Ovary (tissue), 10 donors: ENCODE measurements at places on chromosomes 2 and 18. TPM values are rescaled to one million over a fixed set of nuclear protein-coding genes. Genes with fewer than 3 reads are reported as not detected.

GRCh38 chr2:71592181-71592711 is 138.9 kb downstream of the DYSF start:
- H3K27me3 ChIP-seq = no peaks in the 10 kb centered on the region
- H3K4me1 ChIP-seq = no peaks in the 10 kb centered on the region
- no peak overlapping the region for H3K27ac ChIP-seq
- H3K36me3 ChIP-seq = no peaks in the 10 kb centered on the region
- DNase-seq = no peak

GRCh38 chr18:73724958-73725357 is 422.7 kb downstream of the FBXO15 start:
- H3K36me3 ChIP-seq = no peaks in the 10 kb centered on the region
- H3K27ac ChIP-seq = no peak overlapping the region
- DNase-seq = no peak
- no peaks in the 10 kb centered on the region for H3K4me1 ChIP-seq
- H3K4me3 ChIP-seq = no peak overlapping the region

MC4R gene
- not detected for polyA plus RNA-seq

- no peaks in the 10 kb centered on the region for H3K36me3 ChIP-seq
- H3K27me3 ChIP-seq = no peaks in the 10 kb centered on the region
- no peak overlapping the region for H3K27ac ChIP-seq
- no peak for DNase-seq
- no peak overlapping the region for H3K4me3 ChIP-seq
- no peaks in the 10 kb centered on the region for H3K4me1 ChIP-seq
Observed at GRCh38 chr2:219680958-219681693, 53.7 kb downstream of the SLC4A3 start.

DNA sequence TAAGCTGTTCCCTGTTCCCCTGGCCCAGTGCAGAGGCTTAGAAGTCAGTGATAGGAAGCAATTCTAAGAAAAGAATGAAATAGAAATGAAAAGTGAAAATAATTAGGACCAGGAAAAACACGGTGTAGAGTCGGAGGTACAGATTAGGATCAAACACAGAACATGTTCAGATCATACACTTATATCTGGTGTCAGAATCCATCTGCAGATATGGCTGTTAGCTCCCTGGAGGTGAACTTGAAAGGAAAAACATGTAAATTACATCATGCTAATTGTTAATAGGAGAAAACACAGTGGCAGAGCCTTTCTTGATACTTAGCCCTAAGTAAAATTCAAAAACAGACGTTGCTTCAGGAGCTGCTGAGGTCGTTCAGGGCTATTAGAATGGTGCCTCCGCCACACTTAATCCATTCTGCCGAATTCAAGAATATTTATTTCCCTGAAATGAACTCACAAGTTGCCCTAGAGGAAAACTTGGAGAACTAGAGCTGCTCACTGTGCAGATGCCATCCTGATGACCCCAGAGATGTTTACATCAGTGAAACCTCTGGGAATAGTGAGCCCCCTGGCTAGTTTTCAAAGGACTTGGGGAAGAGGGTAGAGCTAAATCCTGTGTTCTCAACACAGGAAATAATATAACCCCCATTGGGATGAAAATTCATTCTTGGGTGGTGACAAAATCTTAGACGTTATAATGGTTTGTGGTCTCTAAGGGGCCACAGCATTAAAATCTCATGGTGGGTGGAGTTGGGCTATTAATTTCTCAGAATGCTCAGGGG is 27.5 kb downstream of the LPIN1 start:
- H3K4me3 ChIP-seq = no peak overlapping the region
- H3K27me3 ChIP-seq = no peaks in the 10 kb centered on the region
- H3K27ac ChIP-seq = no peak overlapping the region
- no peak for DNase-seq
- no peaks in the 10 kb centered on the region for H3K36me3 ChIP-seq
- H3K4me1 ChIP-seq = no peaks in the 10 kb centered on the region

HNMT gene
- polyA plus RNA-seq = 95.3 TPM

MEP1B gene
- 0.10 TPM for polyA plus RNA-seq

CKAP2L gene
- polyA plus RNA-seq = 1.3 TPM

GRCh38 chr2:197514754-197515153 is 1.1 kb upstream of the MOB4 start:
- H3K4me1 ChIP-seq = peaks cover 5% of the 10 kb centered on the region
- H3K27ac ChIP-seq = no peak overlapping the region
- H3K36me3 ChIP-seq = no peaks in the 10 kb centered on the region
- H3K27me3 ChIP-seq = no peaks in the 10 kb centered on the region
- DNase-seq = no peak

DNA sequence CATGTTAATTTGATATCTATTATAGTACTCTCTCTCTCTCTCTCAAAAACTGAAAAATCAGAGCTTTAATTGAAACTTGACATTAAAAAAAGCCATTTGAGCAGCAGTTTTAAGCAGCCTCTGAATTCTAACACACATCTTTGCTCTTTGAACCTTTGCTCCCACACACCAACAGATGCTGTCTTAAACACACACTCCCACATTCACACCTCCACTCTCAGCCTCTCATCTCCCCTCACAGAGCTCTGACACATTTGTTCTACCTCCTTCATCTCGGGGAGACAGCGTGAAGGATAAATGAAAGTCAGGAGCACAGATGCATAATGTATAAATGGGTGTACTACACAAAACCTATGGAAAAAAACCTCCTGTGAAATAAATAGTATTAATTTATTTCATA is 95.2 kb downstream of the NAB1 start:
- H3K27ac ChIP-seq = no peak overlapping the region
- no peak overlapping the region for H3K4me3 ChIP-seq
- no peaks in the 10 kb centered on the region for H3K27me3 ChIP-seq

DNA sequence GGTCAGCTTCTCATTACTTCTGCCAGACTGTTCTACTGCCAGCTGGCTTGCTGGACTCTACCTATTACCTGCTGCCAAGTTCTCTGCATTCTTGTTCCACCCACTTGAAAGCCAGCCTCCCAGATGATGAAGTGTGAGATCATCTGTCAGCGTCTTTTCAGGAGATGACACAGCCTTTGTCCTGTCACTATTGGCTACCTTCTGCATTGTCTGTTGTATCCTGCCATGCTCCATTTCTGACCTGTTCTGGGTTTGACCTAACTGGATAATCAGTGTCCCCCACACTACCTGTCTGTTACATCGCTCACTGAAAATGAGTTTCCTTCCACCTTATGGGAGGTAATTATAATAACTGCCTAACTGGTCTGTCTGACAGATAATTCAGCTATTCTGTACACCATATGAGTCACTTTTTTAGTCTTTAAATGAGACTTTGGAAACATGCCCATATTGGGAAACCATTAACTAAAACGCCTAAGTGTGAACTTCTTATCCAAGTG is 520.6 kb downstream of the METTL4 start:
- no peaks in the 10 kb centered on the region for H3K4me1 ChIP-seq
- H3K36me3 ChIP-seq = no peaks in the 10 kb centered on the region
- DNase-seq = no peak
- no peak overlapping the region for H3K27ac ChIP-seq
- H3K27me3 ChIP-seq = no peaks in the 10 kb centered on the region

PLB1 gene
- polyA plus RNA-seq = 9.3 TPM

CREB1 gene
- polyA plus RNA-seq = 31.8 TPM

- no peak overlapping the region for H3K4me3 ChIP-seq
- H3K36me3 ChIP-seq = no peaks in the 10 kb centered on the region
Observed at GRCh38 chr2:58157754-58158153, 83.4 kb downstream of the FANCL start.

GRCh38 chr2:83967854-83968253 is 491.2 kb downstream of the SUCLG1 start:
- no peaks in the 10 kb centered on the region for H3K36me3 ChIP-seq
- H3K27ac ChIP-seq = no peak overlapping the region
- no peak overlapping the region for H3K4me3 ChIP-seq

FN1 gene
- polyA plus RNA-seq = 550 TPM

DNA sequence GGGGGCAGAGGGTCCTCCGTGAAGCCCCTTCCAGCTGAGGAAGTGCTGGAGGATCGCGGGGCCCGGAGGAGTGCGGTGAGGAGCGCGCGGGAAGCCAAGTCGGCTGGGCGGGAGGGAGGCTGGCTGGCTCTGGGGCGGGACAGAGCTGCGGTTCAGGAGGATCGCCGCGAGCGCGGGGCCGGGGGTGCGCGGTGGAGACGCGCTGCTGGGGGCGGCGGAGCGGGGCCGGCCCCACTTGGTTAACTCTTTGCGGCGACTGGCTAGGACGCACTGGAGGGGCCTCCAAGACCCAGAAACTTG is 464 bp downstream of the CYBRD1 start:
- H3K4me1 ChIP-seq = peaks cover 9% of the 10 kb centered on the region
- no peaks in the 10 kb centered on the region for H3K27me3 ChIP-seq
- DNase-seq = no peak
- H3K27ac ChIP-seq = peak overlapping the region; percentile 92
- no peaks in the 10 kb centered on the region for H3K36me3 ChIP-seq

LOXHD1 gene
- 0.29 TPM for polyA plus RNA-seq

DNA sequence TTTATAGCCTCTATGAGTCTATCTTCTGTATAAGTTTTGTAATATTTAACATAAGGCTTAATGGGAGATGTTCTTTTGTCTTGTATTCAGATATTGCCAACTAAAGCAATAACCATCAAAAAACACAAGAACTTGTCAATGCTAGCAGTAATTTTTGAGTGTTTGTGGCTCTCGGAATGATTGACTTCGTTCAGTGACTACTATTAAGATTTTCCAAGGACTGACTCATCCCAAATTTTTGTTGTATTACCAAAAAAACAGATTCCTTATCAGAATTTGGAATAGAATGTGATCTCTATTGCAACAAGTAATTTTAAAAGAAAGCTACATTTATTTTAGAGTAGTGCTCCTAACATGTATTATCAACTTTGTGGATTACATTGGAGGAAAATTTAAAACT is 8.1 kb downstream of the NABP1 start:
- H3K4me3 ChIP-seq = no peak overlapping the region
- no peak for DNase-seq

ABCB11 gene
- polyA plus RNA-seq = 0.02 TPM

ERFE gene
- polyA plus RNA-seq = 0.19 TPM

IL1F10 gene
- polyA plus RNA-seq = not detected

GRP gene
- not detected for polyA plus RNA-seq

- H3K27ac ChIP-seq = no peak overlapping the region
- H3K27me3 ChIP-seq = no peaks in the 10 kb centered on the region
- H3K4me1 ChIP-seq = no peaks in the 10 kb centered on the region
Observed at GRCh38 chr2:105470979-105471378, 72.1 kb upstream of the FHL2 start.

SRD5A2 gene
- polyA plus RNA-seq = not detected

TMEM198 gene
- polyA plus RNA-seq = 6.5 TPM

- peak overlapping the region; percentile 26 for H3K4me3 ChIP-seq
- no peak overlapping the region for H3K27ac ChIP-seq
- DNase-seq = no peak
- peaks cover 6% of the 10 kb centered on the region for H3K4me1 ChIP-seq
Observed at GRCh38 chr2:102618452-102619413, 620 bp upstream of the SLC9A2 start.

DNA sequence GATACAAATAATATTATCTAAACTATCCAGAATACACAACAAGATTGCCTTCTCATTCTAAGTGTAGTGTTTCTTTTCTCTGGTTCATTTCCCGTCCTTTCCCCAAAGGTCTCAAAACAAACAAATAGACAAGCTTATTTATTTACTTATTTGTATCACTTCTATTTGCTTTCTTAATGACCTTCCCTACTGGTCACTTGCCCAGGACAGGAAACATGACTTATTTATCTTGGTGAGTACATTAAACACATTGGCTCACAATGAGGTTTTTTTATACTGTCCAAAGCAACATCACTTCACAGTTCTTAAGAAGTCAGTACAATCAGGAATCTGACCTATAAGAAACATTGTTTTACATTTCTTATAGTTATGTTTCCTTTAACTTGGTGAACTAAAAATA is 123.3 kb upstream of the KYNU start:
- no peaks in the 10 kb centered on the region for H3K4me1 ChIP-seq
- no peak overlapping the region for H3K4me3 ChIP-seq

DNA sequence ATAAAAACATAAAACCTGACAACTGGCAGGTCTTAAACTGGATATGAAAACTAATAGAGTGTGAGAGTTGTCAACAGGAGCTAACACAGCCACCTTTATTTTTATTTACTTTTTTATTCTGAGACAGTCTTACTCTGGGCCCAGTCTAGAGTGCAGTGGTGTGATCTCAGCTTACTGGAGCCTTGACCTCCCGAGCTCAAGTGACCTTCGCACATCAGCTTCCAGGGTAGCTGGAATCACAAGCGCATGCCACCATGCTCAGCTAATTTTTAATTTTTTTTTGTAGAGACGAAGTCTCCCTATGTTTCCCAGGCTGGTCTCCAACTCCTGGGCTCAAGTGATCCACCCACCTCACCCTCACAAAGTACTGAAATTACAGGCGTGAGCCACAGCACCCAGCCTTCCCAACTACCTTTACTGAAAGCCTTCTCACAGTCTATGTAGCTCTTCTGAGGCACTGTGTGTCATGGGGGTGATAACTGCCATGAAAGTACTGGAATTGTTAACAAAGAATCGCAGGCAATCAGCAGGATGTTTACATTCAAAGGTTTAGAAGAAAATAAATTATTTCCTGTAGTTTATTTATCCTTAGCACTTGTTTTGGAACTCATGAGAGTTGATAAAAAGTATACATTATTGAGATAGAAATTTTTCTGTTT is 24.3 kb downstream of the GDF7 start:
- no peaks in the 10 kb centered on the region for H3K27me3 ChIP-seq
- H3K36me3 ChIP-seq = no peaks in the 10 kb centered on the region
- H3K4me3 ChIP-seq = no peak overlapping the region
- H3K27ac ChIP-seq = no peak overlapping the region

- H3K4me3 ChIP-seq = no peak overlapping the region
- no peaks in the 10 kb centered on the region for H3K4me1 ChIP-seq
- DNase-seq = no peak
- H3K27me3 ChIP-seq = no peaks in the 10 kb centered on the region
- no peak overlapping the region for H3K27ac ChIP-seq
Observed at GRCh38 chr18:43571078-43571689, 293.9 kb upstream of the SYT4 start.

DNA sequence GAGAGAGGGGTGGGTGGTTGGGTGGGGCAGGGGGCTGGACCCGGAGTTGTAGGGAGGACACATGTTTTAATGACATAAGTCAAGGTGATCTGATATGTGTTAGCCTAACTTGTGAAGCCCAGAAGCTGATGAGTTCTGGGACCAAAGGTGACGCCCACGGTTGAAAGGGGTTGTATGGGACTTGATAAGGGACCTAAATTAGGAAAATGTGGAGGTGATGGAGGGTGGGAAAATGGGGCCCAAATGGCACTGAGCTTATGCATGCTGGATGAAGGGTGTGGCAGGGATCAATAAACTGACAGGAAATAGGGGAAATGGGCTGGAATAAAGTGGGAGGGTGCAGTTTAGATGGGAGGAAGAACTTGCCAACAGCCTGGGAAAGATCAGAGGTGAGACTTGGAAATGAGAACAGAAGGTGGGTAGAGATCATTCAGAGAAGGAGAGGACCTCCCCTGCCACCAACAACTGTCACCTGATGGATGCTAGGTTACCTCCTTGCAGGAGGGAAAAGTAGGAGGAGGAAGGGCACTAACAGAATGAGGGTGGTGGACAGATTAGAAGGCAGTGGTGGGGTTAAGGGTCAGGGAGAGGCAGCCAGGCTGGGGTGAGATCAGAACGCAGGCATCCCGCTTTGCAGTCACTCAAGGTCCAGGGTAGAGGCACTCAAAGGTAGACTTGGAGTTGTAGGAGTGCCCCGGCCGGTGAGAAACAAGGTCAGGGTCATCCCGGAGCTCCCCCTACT is 15.3 kb downstream of the WNT10A start:
- DNase-seq = no peak
- no peak overlapping the region for H3K27ac ChIP-seq
- H3K36me3 ChIP-seq = no peaks in the 10 kb centered on the region
- peaks cover 11% of the 10 kb centered on the region for H3K4me1 ChIP-seq
- H3K27me3 ChIP-seq = no peaks in the 10 kb centered on the region

PSD4 gene
- polyA plus RNA-seq = 1.2 TPM

GLI2 gene
- polyA plus RNA-seq = 5.9 TPM

SERPINB10 gene
- not detected for polyA plus RNA-seq
